D721Med (cell line): ENCODE measurements at places on chromosomes 2 and 18.

DNA sequence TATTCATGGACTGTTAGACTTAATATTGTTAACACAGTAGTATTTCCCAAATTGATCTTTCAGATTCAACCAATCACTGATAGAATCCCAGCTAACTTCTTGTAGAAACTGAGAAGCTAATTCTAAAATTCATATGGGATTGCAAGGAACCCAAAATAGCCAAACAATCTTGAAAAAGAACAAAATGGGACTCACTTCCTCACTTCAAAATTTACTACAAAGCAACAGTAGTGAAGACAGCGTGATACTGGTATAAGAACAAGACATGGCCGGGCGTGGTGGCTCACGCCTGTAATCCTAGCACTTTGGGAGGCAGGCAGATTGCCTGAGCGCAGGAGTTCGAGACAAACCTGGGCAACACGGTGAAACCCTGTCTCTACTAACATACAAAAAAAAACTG lies 46.3 kb downstream of the ATL2 start:
- DNase-seq: no peak

- DNase-seq: no peak
Measured at GRCh38 chr2:191516260-191516659, 161.7 kb upstream of the NABP1 start.

- DNase-seq: no peak
Measured at GRCh38 chr2:65662654-65663432, 230.4 kb upstream of the SPRED2 start.

DNA sequence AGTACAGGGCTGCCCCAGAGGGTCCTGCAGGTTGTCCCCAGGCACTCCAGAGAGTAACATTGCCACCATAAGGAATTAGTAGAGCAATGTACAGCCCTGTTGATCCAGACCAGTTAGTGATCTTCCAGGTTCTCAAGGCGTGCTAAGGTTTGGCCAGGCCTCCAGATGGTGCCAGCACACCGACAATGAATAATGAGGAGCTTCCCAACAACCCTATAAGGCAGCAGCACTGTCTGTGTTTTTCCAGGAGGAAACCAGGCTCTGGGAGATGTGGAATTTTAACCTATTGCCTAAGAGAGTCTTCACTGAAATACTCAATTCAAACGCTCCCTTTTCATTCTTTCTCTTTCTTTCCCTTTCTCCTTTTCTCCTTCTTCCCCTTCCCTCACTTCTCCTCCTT lies 122.1 kb downstream of the MGAT5 start:
- DNase-seq: no peak

GRCh38 chr2:172442072-172442895 lies 14.9 kb downstream of the ITGA6 start:
- DNase-seq: no peak
